NCI-H1436 treated with DMSO at 0.1 percent for 48 hours (cell line): ENCODE measurements at places on chromosomes 1 and 21.

GRCh38 chr1:147586414-147586813 is 45.1 kb downstream of the BCL9 start:
- no peak for DNase-seq

- no peak for DNase-seq
These were observed 22.5 kb downstream of the CAMK2N1 start for GRCh38 chr1:20463502-20463901.

DNA sequence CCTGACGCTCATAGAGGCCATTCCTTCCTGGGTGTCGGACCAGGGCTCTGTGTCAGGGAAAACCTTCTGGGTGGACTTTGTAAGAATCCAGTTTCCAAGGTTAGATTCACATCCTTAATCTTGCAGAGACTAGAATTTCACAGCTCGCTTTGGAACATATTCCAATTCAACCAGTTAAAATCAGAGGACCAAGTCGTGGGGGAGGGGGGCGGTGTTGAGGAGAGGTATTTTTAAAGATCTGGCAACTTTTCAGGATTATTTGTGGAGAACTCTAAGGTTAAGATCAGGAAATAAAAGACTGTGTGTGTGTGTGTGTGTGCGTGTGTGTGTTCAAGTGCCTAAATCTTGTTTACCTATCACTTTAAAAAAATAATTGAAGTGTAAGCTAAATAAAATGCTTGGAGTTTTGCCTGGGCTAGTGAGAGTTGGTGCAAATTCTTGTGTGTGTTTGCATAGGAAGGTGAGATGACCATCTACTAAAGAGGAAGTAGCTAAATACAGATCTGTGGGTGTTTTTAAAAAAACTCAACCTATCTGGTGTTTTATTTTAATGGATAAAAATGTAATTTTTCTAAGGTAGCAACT is 21.8 kb downstream of the TENT5C start:
- no peak for DNase-seq

- DNase-seq = no peak
These were observed 444 bp upstream of the AGO1 start for GRCh38 chr1:35882586-35882944.

- DNase-seq = no peak
These were observed 584.5 kb downstream of the MATN1 start for GRCh38 chr1:30138891-30139290.
